ENCODE measurements at places on chromosomes 4 and X.

- DNase-seq = peak; percentile 77
These were observed 134.2 kb downstream of the CHIC2 start for GRCh38 chr4:53929955-53930798.

DNA sequence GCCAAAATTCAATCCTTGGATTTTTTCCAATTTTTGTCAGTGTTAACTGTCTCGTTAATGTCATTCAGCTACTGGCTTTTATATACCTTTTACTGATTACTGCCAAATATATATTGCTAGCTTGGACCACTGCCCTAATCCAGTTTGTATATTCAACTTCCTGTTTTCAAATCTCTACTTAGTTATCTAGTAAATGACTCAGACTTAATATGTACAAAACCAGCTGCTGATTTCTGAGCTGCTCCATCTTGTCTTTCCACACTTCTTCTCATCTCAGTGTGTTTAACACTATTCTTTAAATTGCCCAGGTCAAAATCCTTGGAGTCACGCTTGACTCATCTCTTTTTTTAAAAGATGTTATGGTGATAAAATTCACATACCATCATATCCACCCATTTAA, 1196.7 kb downstream of the RAPGEF2 start:
- DNase-seq = no peak

GRCh38 chrX:143636831-143637230, 930 bp upstream of the SLITRK4 start:
- no peak for DNase-seq

DNA sequence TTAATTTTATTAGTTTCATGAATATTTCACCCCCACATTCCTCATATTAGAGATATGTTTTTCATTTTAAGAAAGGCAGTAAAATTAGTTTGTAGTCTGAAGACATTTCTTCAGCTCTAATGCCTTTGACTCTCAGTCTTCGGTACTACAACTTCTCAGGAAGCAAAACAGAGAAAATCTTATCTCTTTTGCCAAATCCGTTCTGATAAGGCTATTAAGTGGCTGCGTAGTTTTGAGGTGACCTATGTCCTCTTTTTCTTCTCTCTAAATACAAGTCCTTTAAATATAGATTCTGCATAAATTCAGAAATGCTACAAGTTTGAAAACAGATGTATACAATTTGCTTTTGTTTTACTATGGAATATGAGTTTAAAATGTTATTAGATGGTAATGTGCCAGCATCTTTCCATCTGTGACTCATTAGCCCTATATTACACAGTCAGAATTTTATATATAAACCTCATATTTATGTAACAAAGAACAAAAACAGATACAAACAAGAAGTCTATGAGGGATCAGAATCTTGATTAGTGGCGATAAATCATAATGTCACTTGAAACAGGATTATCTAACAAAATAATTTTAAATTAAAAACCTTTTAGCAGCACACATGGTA, 181.2 kb upstream of the ETNPPL start:
- no peak for DNase-seq

DNA sequence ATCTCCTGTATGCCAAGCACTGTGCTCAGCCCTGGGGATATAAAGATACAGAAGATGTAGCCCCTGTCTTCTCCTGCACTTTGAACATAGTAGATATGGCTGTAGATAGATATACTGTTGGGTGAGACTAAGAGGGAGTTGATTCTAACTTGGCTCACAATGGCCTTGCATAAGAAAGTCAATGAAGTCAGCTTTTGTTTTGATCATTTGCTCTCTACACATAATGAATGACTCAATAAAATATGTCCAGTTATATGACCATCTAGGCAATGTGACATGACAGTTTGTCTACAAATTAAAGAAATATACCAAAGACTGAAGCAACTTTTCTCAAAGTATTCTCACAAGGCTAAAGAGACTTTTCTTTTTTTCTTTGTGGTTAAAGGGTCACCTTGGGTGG, 147.6 kb upstream of the DIPK2B start:
- DNase-seq = no peak

GRCh38 chr4:74667944-74668343, 126.4 kb downstream of the BTC start:
- no peak for DNase-seq

DNA sequence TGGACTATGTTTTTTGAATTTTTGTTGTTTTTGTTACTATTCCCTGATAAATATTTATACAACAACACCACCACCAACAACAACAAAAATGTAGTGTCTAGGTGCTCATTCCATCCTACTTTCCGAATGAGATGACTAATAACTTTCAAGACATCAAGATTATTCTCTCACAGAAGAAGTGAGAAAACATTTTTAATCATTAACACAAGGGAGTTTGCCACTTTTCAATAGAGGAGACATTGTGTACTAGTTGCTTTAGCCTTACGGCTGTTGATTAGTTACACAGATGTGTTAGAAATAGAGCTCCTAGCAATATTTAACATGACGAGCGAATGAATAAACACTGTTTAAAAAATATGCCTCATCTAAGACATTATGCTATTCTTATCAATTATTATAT, 898.8 kb downstream of the C4orf33 start:
- DNase-seq = no peak

GRCh38 chr4:121062521-121062920, 9.8 kb downstream of the NDNF start:
- no peak for DNase-seq

GRCh38 chrX:100748108-100748507, 16.2 kb upstream of the SYTL4 start:
- DNase-seq = no peak

- no peak for DNase-seq
These were observed 72.0 kb upstream of the MAGEB16 start for GRCh38 chrX:35726176-35726575.

DNA sequence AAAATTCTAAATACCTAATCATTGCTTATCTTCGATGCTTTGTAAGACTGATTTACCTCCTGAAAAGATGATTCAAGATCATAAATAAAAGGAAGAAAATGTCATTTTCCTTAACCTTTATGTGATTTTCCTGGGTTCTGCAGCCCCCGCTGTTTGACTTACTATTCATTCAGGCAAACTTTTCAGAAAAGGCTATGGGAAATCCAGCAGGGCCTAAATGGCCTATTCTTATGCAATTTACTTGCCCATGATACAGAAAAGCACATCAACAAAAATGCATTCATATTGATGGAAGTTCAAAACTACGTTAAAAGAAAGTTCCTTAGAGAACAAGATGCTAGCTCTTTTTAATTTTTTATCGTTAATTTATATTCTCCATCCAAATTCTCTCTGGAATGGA, 51.2 kb downstream of the TMEM144 start:
- no peak for DNase-seq

DNA sequence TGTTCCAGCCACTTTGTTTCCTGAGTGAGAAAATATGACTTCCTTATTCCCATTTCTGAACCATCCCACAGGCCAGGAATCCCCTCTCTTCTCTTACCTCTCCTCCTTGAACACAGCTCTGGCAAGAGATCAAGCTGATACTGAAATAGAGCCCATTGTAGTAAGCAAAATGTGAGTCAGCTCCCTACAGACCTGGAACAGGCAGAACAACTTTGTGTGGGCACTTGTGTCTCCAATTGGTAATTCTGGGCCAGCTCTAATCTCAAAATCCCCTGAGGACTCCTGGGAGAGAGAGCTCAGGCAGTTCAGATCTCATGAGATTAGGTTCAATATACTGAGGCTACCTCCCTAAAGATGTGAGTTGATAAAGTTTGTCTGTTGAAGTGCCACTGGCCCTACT, 213.5 kb downstream of the GUCY2F start:
- no peak for DNase-seq

- no peak for DNase-seq
These were observed 102.5 kb downstream of the ZNF518B start for GRCh38 chr4:10354746-10355145.

DNA sequence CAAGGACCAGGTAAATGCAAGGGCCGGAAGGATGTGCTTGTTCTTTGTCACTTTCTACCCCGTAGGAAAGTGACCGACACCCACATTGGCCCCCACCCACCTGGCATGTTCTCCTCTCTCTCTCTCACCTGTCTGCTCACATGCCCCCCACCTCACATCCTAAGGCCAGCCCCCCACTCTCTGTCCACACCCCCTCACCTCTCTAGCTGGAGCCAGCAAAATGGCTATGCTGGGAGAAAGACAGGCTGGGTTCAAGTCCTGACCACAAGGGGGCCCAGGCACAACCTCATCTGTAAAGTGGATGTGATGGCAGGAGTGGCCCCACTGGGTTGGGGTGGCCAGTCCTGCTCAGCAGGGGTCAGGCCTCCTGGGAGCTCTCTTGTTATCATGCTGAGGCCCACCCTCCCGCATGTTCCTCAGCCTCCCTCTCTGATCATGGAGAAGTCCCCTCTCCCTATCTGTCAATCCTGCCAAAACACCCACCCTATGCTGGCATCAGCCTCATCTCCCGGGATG, 1.7 kb upstream of the PPP2R2C start:
- DNase-seq = no peak

- DNase-seq = no peak
These were observed 249.6 kb downstream of the DHRSX start for GRCh38 chrX:2251211-2251610.

GRCh38 chrX:2610246-2611170, 80.6 kb upstream of the CD99 start:
- DNase-seq = no peak

DNA sequence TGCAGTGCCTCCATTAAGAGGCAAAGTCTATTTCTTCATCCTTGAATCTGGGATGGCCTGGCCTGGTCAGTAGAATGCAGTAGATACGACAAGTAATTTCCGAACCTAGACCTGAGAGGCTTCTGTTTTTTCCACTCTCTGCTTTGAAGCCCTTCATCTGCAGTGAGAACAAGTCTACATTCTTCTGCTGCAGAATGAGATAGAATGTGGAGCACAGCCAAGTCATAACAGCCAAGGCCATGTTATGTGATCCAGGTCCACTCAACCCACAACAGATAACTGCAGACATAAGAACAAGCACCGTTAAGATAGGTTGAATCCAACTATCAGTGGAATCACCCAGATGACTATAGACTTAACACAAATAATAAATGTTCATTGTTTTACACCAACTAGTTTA, 1297.7 kb downstream of the C4orf33 start:
- DNase-seq = no peak

GRCh38 chr4:144347121-144347520, 206.6 kb upstream of the GYPA start:
- DNase-seq = no peak

- no peak for DNase-seq
These were observed 23.1 kb upstream of the PWWP3B start for GRCh38 chrX:106144755-106145639.

DNA sequence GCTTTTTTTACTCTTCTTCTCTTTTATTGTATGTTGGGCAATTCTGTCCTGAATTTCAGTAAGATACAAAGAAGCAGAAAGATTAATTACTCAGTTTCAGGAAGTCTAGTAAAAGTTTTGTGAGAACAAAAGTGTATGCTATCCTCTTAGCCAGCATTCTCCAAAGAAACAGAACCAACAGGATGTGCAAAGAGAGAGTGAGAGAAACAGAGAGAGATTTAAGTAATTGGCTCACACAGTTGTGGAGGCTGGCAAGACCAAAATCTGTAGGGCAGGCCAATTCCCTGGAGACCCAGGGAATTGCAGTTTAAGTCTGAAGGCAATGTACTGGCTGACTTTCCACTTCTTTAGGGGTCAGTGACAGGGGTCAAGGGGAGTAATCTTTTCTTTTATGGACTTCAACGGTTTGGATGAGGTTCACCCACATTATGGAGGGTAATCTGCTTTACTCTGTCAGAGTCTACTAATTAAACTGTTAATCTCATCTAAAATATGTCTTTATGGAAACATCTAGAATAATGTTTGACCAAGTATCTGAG, 59.2 kb upstream of the SLC39A8 start:
- DNase-seq = no peak

- no peak for DNase-seq
These were observed 17.2 kb upstream of the MSL3 start for GRCh38 chrX:11740794-11741193.

- no peak for DNase-seq
These were observed 129.1 kb upstream of the AFF2 start for GRCh38 chrX:148371291-148371690.

DNA sequence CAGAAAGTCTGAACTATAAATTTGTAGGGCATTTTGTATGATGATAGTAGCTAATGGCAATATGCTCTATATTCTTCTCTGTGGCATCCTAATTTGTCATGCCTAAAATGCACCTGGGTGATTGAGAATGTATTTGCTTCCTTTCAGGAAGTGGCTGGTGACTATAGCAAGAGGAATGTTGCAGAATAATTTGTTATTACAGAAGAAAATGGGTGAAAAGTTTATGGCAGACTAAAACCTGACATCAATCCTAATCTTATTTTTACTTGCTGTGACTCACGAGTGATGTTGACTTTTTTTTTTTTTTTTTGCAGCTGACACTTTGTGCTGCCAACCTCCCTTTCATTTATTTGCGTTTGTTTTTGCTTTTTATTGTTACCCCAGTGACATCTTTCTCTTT, 141.1 kb downstream of the MSL3 start:
- no peak for DNase-seq

DNA sequence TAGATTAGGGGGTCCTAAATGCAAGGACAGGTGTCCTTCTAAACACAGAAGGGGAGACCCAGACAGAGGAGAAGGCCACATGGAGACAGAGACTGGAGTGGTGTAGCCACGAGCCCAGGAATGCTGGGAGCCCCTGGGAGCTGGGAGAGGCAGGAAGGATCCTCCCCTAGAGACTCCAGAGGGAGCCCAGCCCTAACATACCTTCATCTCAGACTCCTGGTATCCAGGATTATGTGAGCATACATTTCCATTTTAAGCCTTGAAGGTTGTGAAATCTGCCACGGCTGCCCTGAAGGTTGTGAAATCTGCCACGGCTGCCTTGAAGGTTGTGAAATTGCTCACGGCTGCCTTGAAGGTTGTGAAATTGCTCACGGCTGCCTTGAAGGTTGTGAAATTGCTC, 148.4 kb downstream of the ASMT start:
- no peak for DNase-seq

All from fibroblast of skin of left biceps (primary cell).